SK-N-DZ (cell line): ENCODE measurements at places on chromosomes 7 and 10.

- DNase-seq: no peak
Observed at GRCh38 chr7:88686468-88687229, 72.9 kb upstream of the ZNF804B start.

- no peak for DNase-seq
Observed at GRCh38 chr7:127938588-127938987, 92.6 kb downstream of the LRRC4 start.

DNA sequence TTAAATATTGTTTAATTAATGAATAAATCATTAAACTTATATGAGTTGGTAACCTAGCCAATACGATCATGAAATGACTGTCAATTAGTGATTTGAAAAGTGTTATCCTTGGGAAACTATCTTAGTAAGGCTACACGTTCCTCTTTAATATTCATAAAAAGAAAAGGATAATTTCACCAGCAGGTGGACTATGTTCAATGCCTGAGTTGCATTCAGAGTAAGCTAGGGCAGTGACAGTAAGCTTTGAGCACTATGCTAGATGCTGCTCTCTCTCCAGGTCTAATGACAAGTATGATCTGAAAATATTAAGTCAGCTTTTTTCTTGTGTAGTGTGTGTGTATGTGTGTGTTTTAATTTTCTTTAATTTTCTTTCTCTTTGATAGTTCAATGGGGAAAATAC is 486.3 kb upstream of the PCDH15 start:
- DNase-seq: no peak

- DNase-seq: no peak
Observed at GRCh38 chr7:91383053-91383904, 119.0 kb downstream of the FZD1 start.

- no peak for DNase-seq
Observed at GRCh38 chr7:106866298-106867281, 1.5 kb downstream of the PIK3CG start.

- DNase-seq: peak; percentile 10
Observed at GRCh38 chr7:40419806-40420205, 285.0 kb downstream of the SUGCT start.

GRCh38 chr7:12729112-12729511 is 41.7 kb downstream of the ARL4A start:
- no peak for DNase-seq

- DNase-seq: no peak
Observed at GRCh38 chr10:29186221-29186620, 102.6 kb upstream of the LYZL1 start.
